ENCODE measurements at places on chromosomes 1 and 21. TPM values are rescaled to one million over a fixed set of nuclear protein-coding genes. Genes with fewer than 3 reads are reported as not detected.

DNA sequence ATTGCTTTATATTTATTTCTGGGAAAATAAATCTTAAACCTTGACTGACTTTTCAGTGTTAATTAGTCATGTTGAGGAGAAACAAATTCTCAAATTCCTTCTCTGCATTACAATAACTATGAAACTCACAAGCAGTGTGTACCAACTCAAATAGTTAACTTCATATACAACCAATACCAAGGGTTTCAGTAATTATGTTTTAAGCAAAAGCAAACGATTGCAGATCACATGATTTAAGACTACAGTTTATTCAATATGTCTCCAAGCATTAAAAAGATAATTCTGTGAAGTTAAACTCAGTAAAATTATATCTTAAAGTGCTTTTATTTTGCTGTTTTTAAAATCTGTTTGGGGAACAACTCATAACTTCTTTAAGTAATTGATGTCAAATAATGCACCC is 28.6 kb downstream of the PCSK9 start:
- DNase-seq: no peak

- DNase-seq: no peak
Observed at GRCh38 chr1:18280956-18281355, 173.4 kb downstream of the IGSF21 start.

- no peak for DNase-seq
Observed at GRCh38 chr21:28776251-28776650, 216.4 kb downstream of the LTN1 start.

Gene NEK7
- 131 TPM for total RNA-seq

Gene SETDB1
- 61.7 TPM for total RNA-seq

Gene DIRAS3
- total RNA-seq: 3.7 TPM

DNA sequence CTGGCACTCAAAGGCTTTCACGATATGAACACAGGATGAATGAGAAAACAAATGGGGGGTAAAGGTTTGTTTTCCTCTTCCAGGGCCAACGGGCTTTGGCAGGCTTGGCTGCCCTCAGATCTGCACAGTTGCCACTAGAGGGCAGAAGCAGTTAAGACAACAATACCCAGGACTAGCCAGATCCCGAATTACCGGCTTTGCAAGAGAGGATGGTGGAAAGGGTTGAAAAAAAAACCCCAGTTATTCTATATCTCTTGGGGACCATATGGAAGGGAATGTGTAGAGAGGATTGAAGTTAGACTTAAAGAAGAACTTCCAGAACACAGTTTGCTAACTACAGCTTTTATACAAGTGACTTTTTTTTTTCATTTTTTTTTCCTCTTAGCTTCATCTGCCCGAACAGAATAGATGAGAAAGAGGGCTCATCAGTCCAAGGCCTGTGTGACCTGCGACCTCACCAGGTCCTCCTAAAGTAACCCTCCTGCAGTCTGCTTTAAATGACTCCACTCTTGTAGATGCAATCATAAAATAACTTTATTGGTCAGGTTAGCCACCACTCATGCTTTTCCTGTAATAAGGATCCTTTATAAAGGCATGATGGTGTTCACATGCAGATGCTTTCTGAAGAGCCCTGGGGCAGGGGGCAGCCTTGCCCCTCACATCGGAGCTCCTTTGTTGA is 10.7 kb downstream of the FMOD start:
- DNase-seq: peak; percentile 82

Gene PRPF38B
- 40.0 TPM for total RNA-seq

Gene GNG12
- 45.3 TPM for total RNA-seq

DNA sequence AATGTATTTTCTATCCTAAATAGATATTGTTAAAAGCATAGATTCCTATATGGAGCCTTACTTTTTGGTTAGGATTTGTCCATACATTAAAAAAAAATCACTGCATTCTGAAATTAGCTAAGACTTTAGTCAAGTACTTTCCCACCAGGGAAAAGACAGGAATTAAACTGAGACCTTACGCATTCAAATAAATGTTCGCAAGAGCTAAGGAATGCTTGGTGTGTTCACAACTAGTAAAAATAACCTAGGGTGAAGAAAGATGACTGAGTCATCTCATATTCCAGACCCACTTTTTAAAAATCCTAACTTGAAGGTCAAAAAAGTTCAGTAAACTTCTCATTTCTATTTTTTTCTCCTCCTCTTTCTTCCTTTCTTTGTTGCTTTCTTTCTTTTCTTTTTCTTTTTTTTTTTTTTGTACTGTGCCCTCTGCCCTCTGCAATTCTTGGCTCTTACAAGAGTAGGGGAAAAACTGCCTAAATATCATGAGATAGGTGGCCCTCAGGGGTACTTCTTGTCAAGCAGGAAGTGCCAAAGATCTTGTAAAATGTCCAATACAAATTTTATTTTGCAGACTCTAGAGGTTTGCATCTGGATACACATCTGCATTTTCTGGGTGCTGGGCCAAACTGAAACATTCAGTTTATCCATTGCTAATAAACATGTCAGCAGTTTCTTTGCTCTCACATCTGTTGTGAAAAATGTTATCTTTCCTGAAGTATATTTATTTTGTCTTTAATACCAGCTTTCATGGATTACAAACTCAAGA is 121.4 kb upstream of the GORAB start:
- no peak for DNase-seq

DNA sequence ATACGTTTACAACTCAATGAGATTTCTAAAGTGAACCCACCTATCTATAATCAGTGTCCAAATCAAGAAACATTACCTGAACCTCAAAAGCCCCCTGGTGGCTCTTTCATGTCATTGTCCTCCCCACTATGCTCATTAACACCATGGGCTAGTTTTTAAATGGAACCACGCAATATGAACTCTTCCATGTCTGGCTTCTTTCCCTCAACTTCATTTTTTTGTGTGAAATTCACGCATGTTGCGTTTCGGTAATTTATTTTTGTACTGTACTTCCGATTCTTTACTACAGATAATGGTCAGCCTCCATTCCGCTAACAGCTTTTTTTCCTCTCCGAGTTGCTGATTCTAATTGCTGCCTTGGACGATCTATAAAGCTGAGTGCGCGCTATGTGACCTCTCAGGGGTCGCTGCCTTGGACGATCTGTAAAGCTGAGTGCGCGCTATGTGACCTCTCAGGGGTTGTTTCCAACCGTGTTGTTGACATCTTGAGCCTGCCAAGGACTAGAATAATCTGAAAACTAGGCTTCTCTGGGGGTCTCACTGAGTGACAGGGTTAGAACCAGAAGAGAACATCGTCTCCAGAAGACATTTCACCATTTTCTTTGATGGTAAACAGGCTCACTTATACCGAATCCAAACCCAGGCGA is 1.1 kb upstream of the CACYBP start:
- DNase-seq: peak; percentile 25
